ENCODE measurements at places on chromosomes 12 and 14. TPM values are rescaled to one million over a fixed set of nuclear protein-coding genes. Genes with fewer than 3 reads are reported as not detected.

KRT79 gene
- not detected for total RNA-seq

RNF41 gene
- total RNA-seq = 55.6 TPM

TESPA1 gene
- 3.5 TPM for total RNA-seq

POTEM gene
- not detected for total RNA-seq

HCAR3 gene
- total RNA-seq = not detected

GPR162 gene
- total RNA-seq = 9.3 TPM

ZDHHC22 gene
- not detected for total RNA-seq

ENDOU gene
- total RNA-seq = 0.69 TPM

SPTB gene
- 0.36 TPM for total RNA-seq

GLT8D2 gene
- 32.9 TPM for total RNA-seq

CLEC2D gene
- total RNA-seq = 15.2 TPM

TMPRSS12 gene
- not detected for total RNA-seq

P2RX7 gene
- total RNA-seq = 6.4 TPM

BCL2L14 gene
- not detected for total RNA-seq

SLCO1B1 gene
- not detected for total RNA-seq

PRR4 gene
- 2.0 TPM for total RNA-seq

ZNF839 gene
- 11.0 TPM for total RNA-seq

CDKN3 gene
- total RNA-seq = 2.6 TPM

GCH1 gene
- total RNA-seq = 2.0 TPM

STAB2 gene
- total RNA-seq = 0.43 TPM

SLC25A21 gene
- 1.3 TPM for total RNA-seq

IRAK3 gene
- total RNA-seq = 9.8 TPM

MUCL1 gene
- not detected for total RNA-seq

CYP27B1 gene
- 1.0 TPM for total RNA-seq

STXBP6 gene
- total RNA-seq = 6.4 TPM

LRTM2 gene
- not detected for total RNA-seq

B3GNT4 gene
- total RNA-seq = not detected

LYZ gene
- total RNA-seq = 9.7 TPM

TSHR gene
- total RNA-seq = 0.23 TPM

HRK gene
- 0.23 TPM for total RNA-seq

BCL7A gene
- 7.2 TPM for total RNA-seq

NUAK1 gene
- total RNA-seq = 10.9 TPM

RNASE3 gene
- total RNA-seq = not detected

PCK2 gene
- 5.9 TPM for total RNA-seq

KCNMB4 gene
- total RNA-seq = 3.9 TPM

WNT5B gene
- total RNA-seq = 15.9 TPM

PKP2 gene
- total RNA-seq = 124 TPM

KCNK10 gene
- total RNA-seq = not detected

KRT77 gene
- not detected for total RNA-seq

MNAT1 gene
- 44.8 TPM for total RNA-seq

PPP4R4 gene
- 11.2 TPM for total RNA-seq

LRRC43 gene
- 0.50 TPM for total RNA-seq

KRT6B gene
- not detected for total RNA-seq

PTPRO gene
- 0.60 TPM for total RNA-seq
